ENCODE measurements at places on chromosomes 1 and 21.

DNA sequence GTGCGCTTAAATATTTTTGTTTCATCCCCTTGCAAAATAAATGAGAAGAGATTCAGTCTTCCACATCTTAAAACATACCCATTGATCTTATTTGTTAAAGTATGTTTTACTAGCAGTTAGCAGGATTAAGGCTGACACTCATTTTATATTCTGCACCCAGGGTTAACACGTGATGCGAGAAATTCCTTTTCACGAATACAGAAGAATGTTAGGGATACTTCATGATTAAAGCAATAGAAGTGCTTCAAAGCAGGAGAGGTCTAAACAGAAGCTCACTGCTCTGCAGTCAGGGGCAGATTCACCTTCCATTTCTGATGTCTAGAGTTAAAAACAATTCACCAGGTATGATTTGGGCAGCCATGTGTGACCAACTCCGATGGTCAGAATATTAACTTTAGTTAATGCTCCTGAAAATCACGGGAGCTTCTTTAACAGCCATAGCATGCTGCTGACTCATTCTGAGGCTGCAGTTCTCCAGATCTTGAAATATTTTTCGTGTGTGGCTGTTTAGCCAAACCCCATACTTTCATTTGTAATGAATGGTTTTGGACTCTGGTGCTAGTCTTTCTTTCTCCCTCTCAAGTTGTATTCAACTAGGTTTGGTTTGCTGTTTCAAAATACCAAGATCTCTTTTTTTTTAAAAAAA, 19.7 kb downstream of the BCAR3 start:
- peak; percentile 81 for DNase-seq

- no peak for DNase-seq
Observed at GRCh38 chr1:7524341-7525337, 246.5 kb upstream of the VAMP3 start.

GRCh38 chr1:236108027-236108648, 34.2 kb upstream of the GPR137B start:
- DNase-seq = no peak

DNA sequence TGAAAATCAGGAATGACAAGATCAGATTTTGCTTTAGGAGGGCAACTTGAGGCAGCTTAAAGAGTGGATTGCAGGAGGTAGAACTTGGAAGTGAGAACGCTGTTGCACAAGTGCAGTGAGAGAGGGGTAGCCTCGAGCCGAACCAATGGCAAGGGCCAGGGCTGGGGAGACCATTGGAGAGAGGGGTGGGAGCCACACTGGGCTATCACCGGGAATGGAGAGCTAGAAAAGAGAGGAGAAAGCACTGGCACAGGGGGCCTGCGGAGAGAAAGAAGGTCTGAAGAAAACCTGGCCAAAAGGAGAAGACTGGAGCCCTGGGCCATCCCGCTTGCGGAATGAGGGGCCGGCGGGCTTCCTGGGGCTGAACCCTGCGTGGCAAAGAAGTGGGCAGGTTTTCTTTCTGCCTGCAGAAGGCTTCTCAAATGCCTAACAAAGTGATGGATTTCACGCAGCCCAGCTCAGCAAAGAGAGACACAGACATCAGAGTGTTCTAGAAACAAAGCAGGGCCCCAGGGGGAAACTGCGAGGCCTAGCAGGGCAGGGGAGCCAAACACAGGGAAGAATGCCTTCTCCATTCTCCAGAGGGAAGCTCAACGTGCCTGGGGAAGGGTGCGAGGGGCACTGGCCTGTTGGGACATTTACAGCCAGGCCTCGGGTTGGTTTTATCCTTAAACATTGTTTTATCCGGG, 1.2 kb upstream of the SLC37A1 start:
- no peak for DNase-seq

DNA sequence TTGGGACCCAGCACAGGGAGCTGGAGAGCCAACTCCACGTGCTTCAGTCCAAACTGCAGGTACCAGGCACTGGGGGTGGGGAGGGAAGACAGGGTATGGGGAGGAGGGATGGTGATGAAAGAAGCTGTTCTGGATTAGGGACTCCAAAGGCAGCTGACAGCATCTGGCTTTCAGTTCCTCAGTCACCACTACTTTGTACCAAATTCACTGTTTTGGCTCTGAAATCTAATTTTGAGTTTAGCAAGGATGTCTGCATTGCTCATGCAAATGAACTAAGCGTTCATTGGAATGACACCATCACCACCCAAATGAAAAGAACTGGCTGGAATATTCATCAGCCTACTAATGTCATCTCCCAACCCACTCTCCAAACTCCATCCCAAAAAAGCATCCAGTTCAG, 8.7 kb downstream of the C1orf74 start:
- DNase-seq = no peak

- no peak for DNase-seq
Observed at GRCh38 chr21:40846103-40846502, 855 bp downstream of the DSCAM start.
